MCF 10A (cell line): ENCODE measurements at places on chromosomes 7 and 10. TPM values are rescaled to one million over a fixed set of nuclear protein-coding genes. Genes with fewer than 3 reads are reported as not detected.

Gene ANXA8
- 47.3 and 103 TPM in 2 replicates for total RNA-seq

Gene GJD4
- total RNA-seq = not detected in 2 replicates

DNA sequence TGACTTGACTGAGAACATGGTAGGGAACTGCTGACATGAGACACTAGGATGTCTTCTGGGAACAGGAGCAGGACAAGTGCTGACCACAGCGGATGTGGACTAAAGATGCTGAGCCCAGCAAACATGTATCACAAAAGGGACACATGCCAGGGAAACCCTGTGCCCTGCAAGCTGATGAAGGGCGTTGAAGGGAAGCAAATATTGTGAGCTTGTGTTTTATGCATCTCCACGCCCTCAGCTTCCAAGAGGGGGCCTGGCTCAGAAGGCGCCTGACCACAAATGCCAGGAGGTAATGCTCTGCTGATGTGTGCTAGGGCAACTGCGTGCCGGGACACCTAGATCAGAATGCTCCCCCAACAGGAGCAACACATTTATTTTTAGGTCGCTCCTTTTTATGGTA is 207.3 kb downstream of the CXCL12 start:
- no peak overlapping the region for H3K4me3 ChIP-seq
- no peak overlapping the region for H3K27ac ChIP-seq
- H3K4me1 ChIP-seq = peaks cover 28% of the 10 kb centered on the region
- no peak for DNase-seq

DNA sequence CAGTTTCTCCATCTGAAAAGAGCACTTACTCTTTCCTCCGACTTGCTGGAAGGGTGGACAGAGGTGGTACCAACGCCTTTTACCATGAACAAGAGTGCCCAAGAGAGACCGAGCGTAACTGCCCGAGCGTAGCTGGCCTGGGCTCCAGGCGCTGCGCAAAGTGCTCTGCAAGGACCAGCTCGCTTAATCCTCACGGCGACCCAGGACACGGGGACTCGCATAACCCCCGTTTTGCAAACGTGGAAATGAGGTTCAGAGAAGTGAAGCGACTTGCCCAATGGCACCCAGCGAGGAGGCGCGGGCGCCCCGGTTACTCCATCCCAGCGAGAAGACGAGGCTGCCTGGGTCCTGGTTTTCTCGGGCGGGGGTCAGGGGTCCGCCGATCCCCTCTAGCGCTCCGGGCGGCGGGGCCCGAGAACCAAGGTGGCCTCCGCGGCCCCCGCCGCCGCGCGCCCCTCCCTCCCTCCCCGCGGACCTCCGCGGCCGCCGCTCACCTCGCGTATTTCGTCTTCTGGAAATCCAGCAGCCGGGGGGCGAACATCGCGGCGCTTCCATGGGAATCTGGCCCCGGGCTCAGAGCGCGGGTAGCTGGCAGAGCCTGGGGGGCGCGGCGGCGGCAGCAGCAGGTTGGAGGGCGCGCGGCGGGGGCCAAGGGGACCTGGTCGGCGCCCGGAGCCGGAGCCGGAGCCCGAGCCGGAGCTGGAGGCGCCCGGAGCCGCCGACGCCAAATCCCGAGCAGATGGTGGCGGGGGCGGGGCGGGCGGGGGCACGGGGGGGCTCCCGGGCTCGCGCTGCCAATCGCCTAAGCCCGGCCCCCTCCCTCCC is at the start of gene MMD2:
MMD2 (minus strand) TSS at position 711 of the 825 bp plus-strand sequence; CDS start at position 541, 170 bp downstream.
- peaks cover 24% of the 10 kb centered on the region for H3K27me3 ChIP-seq
- no peaks in the 10 kb centered on the region for H3K36me3 ChIP-seq
- H3K4me1 ChIP-seq = no peaks in the 10 kb centered on the region
- H3K4me3 ChIP-seq = no peak within 1 kb of the TSS
- no peak within 1 kb of the TSS for H3K27ac ChIP-seq
- no peak for DNase-seq

DNA sequence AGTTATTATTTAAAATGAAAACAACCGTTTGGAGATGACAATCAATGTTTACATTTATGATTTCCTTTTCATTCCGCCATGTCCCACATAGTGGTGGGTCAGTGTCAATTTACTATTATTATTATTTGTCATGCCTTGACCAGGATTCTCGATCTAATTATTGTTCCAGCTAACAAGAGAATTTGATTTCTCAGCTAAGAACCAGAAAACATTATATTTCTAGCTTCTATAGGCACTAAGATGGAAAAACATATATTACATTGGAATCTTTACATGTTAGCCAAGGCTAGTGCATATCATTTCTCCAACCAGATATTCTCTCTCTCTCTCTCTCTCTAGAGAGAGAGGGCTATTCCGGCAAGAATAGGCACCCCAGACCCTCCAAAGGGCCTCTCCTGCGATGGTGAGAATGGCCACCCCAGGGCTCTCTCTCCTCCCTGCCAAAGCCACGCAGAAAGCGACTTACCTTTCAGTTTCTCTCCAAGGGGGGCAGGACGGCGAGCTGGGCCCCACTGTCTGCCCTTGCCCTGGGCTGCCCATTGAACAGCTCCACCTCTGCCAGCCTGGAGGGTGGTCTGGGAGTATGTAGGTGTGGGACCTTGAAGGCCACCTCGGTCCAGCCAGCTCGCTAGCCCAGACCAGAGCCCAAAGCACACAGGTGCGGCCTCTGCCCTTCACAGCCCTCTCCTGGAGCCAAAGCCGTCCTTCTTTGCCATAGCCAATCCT is 2.4 kb downstream of the HOXA3 start:
- H3K4me1 ChIP-seq = peaks cover 10% of the 10 kb centered on the region
- H3K4me3 ChIP-seq = peak overlapping the region; percentile 79
- H3K36me3 ChIP-seq = no peaks in the 10 kb centered on the region
- H3K27ac ChIP-seq = peak overlapping the region; percentile 91
- no peak for DNase-seq
